ENCODE measurements at places on chromosomes 11 and 22. TPM values are rescaled to one million over a fixed set of nuclear protein-coding genes. Genes with fewer than 3 reads are reported as not detected.

SOX6 gene
- total RNA-seq = 18.5 TPM

DNA sequence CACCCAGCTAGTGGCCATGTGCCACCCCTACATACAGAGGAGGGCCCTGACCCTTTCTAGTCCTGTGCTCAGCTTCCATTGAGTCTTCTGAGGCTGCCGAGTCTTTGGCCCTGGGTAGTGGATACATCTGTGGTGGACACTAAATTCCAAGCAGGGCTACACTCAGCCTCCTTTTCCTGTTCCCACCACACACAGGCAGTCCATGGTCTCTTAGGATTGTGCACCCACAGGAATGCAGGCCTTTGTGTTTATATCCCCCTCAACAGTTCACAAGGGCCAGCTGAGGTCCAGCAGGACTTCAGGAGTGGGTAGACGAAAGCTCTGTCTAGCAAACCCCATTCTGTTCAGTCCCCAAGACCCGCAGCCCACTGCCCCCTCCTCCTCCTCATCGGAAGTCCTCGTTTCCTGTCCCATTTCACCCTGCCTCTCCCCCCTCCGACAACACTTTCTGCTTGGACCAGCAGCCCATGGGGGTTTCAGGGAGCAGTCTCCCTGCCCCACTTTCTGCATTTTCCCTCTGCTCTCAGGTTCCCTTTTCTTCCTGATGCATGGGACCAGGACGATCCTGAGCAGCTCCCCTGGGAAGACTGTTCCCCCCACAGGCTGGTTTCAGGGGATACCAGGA lies 91.8 kb downstream of the SWAP70 start:
- H3K36me3 ChIP-seq = 0 out of 2 replicates have a peak, but pooled peaks cover 3% of the 10 kb centered on the region
- peak overlapping the region; percentile 60 for H3K27ac ChIP-seq
- H3K27me3 ChIP-seq = no peaks in the 10 kb centered on the region
- peaks cover 86% of the 10 kb centered on the region for H3K4me1 ChIP-seq
- no peak overlapping the region for H3K4me3 ChIP-seq
- peak; percentile 88 for DNase-seq

DNA sequence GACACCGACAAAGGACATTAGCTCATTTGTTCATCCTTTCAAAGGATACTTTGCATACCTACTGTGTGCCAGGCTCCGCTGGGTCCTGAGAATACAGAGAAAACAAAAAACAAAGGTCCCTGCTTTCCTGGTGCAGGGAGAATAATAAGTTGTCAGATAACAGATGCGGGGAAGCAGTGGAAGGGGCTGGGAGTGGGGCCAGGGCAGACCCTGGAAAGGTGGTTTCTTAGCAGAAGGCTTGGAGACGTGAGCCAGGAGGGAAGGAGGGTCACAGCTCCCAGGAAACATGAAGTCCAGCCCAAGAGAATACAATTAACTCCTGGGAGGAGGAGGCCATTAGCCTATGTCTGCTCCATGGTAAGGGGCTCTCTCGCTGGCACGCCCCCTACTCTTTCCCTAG lies 9.8 kb upstream of the ANO1 start:
- H3K36me3 ChIP-seq = no peaks in the 10 kb centered on the region
- H3K4me1 ChIP-seq = peaks cover 13% of the 10 kb centered on the region
- H3K4me3 ChIP-seq = no peak overlapping the region
- peaks cover 42% of the 10 kb centered on the region for H3K27me3 ChIP-seq

DNA sequence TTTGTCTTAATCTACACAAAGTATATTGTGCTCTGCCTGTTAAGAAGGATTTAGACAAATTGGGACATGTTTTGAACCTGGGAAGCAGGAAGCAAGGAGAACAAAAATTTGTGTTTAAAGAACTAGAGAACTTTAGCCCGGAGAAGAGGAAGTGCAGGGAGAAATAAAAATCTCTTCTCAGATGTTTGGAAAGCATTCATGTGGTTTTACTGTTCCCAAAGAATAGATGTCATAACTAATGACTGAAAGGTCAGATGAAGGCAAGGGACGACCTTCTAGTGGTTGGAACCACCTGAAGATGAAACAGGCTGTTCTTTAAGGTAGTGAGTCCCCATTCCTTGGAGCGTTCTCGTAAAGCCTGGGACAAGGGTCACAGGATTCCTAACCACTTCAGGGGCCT lies 38.3 kb downstream of the IRAG1 start:
- no peak overlapping the region for H3K27ac ChIP-seq
- peaks cover 54% of the 10 kb centered on the region for H3K4me1 ChIP-seq
- no peak overlapping the region for H3K4me3 ChIP-seq

DNA sequence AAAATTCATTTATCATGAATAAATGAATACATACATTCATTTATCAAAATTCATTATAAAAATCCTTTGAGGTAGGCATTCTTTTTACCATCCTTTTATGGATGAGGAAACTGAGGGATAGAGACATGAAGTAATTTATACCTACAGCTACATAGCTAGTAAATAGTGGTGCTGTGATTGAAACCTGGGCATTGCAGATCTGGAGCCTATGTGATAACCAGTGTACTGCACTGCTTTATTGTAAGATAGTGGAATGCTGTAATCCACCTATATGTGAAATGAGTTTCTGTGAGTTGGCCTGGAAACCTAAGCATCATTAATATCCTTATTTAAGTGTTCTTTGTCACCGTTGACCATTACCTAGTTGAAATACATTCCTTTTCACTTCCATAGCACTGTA lies 4.5 kb downstream of the QSER1 start:
- no peak overlapping the region for H3K27ac ChIP-seq
- no peaks in the 10 kb centered on the region for H3K27me3 ChIP-seq
- peaks cover 28% of the 10 kb centered on the region for H3K36me3 ChIP-seq
- H3K4me3 ChIP-seq = no peak overlapping the region
